Stimulated activated CD8-positive, alpha-beta memory T cell treated with anti-CD3 and anti-CD28 coated beads, Interleukin-4, amount 100 ng/mL, for 24 hours (primary cell): ENCODE measurements at places on chromosomes 12 and 14.
A peak's percentile ranks its signal among the peaks of the same experiment; 100 is the strongest.

GRCh38 chr14:74133833-74134481 is 49.2 kb downstream of the LIN52 start:
- DNase-seq, result no peak

DNA sequence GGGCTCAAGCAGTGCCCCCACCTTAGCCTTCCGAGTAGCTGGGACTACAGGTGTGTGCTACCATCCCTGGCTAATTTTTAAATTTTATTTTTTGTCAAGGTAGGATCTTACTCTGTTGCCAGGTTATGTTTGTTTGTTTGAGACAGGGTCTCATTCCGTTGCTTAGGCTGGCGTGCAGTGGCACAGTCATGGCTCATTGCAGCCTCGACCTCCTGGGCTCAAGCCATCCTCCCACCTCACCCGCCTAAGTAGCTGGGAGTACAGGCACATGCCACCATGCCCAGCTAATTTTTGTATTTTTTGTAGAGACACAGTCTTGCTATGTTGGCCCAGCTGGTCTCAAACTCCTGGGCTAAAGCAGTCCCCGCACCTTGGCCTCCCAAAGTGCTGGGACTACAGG is 83.3 kb upstream of the KCNH3 start:
- DNase-seq, result no peak

GRCh38 chr12:40701756-40702155 is 9.5 kb downstream of the CNTN1 start:
- DNase-seq, result no peak

- no peak for DNase-seq
Measured at GRCh38 chr12:83092606-83093005, 405.9 kb downstream of the TMTC2 start.

DNA sequence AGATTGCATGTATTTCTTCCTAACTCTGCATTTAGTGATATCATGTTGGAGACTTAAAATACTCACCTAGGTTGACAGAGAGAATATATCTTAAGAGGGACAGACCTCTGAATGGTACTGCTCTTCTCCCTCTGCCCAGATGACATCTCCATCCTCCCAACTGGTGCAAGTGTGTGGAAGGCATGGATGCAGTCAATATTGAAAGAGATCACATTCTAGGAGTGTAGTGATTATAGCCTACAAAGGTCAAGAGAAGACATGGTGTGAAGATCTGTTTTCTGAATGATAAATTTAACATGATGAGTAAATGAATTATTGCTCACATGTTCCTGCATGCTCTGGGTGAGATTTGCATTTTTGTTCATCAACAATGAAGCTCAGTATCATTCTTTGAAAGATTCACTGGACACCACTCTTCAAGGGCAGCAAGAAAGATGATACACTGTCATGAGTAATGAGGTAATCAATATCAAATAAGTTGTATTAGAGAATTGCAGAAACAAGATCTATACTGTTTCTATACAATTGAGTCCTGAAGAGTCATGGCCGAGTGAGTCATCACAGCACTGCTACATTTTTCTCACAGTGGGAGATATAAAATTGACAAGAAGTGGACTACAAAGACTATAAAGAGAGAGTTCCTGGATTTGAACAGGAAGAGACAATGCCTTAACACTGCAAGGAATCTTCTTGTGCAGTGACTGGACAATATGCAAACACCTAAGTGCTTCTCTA is 183.3 kb upstream of the KRR1 start:
- no peak for DNase-seq

DNA sequence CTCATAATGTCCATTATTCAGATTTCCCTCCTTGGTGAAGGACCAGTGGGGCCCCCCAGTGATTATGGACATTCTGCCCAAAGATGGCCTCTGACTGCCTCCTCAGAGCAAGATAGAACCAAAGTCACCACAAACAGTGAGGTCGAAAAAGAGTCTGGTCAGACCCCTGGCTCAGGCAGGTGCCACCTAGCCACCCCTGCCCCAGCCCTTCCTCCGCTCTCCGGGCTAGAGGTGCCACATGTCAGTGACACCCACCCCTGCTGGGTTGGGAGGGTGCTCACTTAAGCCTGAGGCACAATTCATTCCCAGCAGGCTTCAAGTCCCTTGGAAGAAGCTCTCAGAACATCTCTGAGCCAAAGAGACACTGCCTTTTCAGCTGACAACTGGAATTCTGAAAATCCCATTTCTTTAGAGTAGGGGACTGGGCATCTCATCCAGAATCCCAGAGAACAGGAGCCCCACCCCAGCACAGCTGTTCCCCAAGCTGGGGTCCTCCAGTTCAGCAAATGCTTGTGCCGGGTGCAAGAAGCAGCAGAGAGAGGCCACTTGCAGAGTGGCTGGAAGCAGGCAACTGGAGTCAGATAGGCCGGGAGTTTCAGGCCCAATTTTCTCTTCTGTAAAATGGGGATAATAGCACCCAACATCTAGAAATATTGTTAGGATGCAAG is 50.3 kb downstream of the ISCA2 start:
- DNase-seq, result no peak

GRCh38 chr14:32706721-32707519 is 231.8 kb upstream of the NPAS3 start:
- no peak for DNase-seq

GRCh38 chr12:130075497-130076076 is 86.7 kb upstream of the FZD10 start:
- DNase-seq, result no peak

- DNase-seq, result no peak
Measured at GRCh38 chr14:105074601-105075053, 9.4 kb upstream of the GPR132 start.

DNA sequence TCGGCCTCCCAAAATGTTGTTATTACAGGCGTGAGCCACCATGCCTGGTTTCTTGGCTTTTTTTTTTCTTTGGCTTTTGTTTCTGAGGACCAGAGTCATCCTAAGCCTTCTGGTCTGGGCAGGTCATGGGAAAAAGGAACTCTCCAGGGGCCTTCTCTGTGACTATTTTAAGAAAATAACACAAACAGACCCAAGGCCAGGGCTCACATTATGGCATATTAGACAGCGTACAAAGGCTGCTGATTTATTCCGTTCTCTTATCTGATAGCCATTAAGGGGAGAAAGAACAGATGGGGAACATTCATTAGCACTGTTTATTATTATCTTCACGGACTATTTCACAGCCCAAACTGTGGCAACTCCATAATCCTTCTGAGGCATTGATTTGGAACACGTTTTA is 28.8 kb upstream of the MANSC4 start:
- DNase-seq, result no peak

DNA sequence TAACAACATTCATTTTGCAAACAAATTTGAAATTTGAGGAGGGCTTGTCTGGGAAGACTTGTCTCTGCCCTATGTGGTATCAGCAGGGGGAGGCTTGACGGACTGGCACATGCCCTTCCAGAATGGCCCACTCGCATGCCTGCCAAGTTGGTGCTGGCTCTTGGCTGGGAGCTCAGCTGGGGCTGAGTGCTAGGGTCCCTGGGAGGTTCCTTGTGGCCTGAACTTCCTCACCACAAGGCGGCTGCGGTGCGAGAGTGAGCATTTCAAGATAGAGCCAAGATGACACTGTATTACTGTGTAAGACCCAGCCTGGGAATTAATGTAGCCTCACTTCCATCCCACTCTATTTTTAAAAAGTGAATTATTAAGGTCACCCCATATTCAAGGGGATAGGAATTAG is 271.6 kb upstream of the PLEKHG7 start:
- DNase-seq, result no peak

GRCh38 chr12:111645433-111645832 is 40.3 kb downstream of the BRAP start:
- DNase-seq, result no peak

DNA sequence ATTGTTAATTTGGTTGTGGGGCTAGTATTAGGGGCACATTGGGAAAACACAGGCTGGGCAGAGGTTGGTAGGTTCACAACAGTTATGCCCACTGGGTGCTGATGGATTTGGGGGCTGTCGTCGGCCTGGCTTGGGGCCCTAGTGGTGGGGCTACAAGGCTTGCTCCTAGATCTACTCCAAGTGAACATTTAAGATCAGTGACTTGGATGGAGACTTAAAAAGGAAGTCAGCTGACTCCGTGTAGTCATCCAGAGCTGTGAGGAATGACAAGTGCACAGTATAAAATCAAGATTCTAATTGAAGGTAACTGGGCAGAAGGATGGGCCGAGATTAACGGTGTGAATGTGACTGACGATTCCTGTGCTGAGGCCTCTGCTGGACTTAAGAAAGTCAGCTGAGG is 12.8 kb upstream of the NR4A1 start:
- DNase-seq, result no peak

GRCh38 chr12:78324234-78324633 is 493.5 kb downstream of the NAV3 start:
- DNase-seq, result no peak

DNA sequence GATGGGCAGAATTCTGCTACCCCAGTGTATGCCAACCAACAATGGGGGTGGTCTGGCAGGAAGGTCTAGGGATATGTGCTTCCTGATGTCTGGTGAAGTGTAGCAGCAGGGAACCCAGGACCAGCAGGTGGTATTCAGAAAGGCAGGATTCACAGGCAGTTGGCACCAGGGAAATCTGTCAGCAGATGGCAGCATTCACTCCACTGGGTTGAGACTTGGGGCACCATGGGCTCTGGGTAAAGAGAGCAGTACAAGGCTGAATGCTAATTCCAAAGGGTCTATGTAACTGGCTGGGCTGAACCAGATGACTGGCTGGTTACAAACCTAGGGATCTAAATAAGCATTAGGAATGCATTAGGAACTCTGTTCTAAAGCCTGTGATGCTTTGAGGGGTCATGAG is 466.9 kb upstream of the STXBP6 start:
- no peak for DNase-seq

DNA sequence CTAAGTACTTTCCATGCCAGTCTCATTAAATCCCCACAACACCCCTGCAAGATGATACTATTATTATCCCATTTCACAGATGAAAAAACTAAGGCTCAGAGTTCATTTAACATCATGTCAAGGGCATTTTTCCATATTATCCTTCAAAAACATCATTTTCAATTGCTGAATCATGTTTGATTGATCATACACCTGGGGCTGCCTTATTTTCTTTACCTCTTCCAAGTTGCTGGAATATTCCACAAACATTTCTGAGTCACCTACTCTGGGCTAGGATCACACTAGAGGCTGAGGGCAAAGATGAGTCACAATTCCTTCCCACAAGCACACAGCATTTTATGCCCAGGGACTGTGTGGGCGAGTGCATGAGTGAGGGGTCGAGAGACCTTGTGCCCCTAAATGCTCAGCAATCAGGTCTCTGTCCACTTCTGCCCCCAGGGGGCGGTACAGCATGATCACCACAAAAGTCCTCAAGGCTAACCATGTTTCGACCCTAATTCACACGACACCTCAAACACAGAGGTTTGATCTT is 14.1 kb upstream of the TMEM119 start:
- DNase-seq, result peak; percentile 52

DNA sequence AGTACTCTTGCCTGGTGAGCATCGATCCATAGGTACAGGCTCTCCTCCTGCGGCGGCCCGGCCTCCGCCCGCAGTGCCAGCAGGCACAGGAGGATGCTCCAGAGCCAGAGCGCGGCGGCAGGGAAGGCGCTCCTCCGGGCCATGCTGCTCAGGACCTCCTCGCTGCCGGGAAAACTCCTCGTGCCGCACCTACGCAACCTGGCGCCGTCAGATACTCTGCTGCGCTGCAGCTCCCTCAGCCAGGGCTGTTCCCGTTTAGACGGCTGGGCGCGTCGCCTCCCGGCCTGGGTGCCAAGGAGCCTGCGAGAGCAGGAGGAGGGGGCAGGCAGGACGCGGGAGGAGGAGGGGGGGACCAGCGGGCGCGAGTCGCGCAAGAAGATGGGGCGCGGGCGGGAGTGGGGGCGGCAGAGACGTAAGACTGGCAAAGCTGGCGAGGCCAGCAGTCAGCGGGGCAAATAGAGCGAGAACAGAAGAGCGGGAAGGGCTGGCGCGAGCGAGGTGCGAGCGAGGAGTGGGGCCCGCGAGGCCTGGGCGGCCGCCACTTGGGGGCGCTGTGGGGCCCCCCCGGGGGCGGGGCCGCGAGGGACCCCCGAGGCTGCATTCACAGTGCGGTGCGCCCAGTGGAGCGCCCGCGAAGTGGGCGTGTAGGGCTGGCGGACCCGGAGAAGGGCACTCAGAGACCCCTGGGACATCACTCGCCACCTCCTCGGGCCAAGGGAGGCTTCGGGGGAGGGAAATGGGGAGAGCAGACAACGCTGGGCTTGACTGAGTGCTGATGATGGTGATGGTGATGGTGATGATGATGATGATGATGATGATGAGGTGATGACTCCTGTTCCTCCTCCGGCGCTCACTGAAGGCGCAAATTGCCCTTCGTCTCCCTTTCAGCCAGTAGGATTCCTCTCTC is at the start of gene WIF1:
Gene WIF1, minus strand, starts transcription at position 257 of the 907 bp plus-strand sequence. Its CDS starts 114 bp downstream, at position 143.
- no peak for DNase-seq

DNA sequence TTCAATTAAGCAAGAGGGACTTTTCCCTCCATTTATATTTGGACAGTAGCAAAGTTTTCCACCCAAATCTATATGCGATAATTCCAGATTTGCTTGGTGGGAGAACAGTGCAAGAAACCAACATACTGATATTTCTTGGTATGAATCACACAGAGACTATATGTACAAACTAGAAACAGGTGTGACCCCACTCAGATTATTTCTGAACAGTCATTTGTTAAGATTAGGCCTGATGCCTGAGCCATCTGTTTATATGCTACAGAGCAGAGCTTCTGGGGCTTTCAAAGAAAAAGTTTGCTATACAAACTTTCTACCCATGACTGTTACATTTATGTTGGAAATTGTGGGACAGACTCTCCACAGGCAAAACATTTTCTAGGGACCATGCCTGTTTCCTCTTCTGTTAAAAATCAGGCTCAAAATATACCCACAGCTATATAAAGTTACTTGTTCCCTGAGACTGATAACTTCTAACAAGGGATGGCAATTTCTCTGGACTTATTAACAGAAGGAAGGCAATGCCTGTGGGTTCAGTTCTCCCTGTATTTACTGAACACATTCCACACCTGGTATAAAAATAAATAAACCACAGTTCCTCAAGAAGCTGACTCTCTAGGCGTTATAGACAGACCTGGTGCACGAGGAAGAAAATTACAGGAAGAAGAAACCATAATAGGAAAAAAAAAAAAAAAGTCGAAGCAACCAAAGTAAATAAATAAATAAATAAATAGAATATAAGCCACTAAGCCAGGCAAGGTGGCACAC is 8.0 kb downstream of the PTPN21 start:
- no peak for DNase-seq

GRCh38 chr12:6292606-6293005 is 17.9 kb upstream of the PLEKHG6 start:
- no peak for DNase-seq

DNA sequence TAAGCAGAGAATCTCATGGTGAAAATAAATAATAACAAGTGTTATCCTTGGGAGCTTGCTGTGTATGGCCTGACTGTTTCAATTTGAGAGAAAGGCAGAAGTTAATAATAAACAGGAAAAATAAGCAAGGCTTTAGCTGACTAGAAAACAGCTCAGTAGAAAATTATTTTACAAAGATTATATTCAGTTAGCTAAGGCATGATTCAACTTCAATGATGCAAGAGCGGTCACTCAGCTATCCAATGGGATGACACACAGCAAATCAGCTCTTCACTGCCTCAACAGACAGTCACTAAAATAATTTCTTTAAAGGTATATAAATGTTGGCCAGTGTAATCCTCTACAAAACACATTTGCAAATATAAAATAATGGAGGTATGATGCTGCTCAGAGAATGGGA is 18.6 kb downstream of the GSTZ1 start:
- DNase-seq, result no peak

- DNase-seq, result no peak
Measured at GRCh38 chr12:29211696-29212095, 62.6 kb downstream of the FAR2 start.
